Epithelial cell of esophagus (primary cell): ENCODE measurements at places on chromosomes 1 and 21.

- DNase-seq = no peak
These were observed 59.8 kb upstream of the SLC35F3 start for GRCh38 chr1:233844692-233845091.

DNA sequence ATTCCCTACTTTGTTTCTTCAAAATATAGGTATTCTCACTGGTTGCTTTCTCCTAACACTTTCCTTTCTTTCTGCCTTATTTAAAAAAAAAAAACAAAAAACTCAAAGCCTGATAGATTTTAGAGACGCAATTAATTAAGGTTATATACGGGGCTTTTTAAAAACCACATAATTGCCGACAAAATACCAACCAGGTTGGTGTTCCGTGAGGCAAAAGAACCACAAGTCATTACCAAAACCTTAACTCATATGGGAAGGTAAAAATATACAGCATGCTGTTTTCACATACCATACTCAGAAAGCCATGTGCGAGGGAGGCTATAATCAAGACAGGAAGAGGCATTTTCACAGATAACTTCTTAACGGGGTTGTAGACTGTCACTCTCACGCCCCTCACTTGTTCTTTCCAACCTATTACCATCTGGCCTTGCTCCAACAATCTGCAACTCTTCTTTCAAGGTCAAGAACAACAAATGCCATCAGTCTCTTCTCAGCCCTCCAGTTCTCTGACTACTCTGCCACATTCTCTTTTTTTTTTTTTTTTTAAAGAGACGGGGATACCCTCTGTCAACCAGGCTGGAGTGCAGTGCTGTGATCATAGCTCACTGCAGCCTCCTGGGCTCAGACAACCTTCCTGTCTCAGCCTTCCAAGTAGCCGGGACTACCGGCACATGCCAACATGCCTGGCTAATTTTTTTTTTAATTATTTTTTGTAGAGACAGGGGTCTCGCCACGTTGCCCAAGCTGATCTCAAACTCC, 102.6 kb downstream of the APP start:
- DNase-seq = no peak

DNA sequence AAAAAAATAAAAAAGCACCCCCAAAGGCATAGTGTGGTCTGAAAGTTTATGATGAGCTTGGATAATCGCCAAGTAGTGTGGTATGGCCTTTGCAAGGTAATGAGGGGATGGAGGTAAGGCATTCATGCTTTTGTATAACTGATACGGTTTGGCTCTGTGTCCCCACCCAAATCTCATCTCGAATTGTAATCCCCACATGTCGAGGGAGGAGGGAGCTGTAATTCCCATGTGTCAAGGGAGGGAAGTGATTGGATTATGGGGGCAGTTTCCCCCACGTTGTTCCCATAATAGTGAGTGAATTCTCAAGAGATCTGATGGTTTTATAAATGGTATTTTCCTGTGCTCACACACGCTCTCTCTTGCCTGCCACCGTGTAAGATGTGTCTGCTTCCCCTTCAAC, 215.5 kb downstream of the NFIA start:
- DNase-seq = no peak

- DNase-seq = no peak
These were observed 133.1 kb downstream of the AKT3 start for GRCh38 chr1:243716906-243717305.

- peak; percentile 37 for DNase-seq
These were observed 34.1 kb downstream of the CDCP2 start for GRCh38 chr1:54118704-54119103.

DNA sequence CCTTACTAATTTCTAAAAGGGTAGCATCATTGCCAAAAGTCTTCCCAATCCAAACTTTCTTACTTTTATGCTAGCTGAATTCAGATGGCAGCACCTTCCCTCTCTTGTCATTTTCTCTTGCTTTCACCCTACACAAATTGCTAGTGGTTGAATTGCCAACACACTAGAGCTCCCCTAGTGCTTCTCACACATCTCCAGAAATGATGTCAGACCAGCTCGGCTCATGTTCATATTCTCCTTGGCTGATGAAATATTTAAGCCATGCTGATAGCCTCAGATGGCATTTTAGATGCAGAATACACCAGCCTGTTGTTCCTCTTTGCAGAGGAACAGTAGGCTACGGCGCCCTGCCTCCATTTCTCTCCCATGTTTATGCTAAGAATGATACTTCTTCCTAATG, 256.9 kb downstream of the PTBP2 start:
- no peak for DNase-seq

DNA sequence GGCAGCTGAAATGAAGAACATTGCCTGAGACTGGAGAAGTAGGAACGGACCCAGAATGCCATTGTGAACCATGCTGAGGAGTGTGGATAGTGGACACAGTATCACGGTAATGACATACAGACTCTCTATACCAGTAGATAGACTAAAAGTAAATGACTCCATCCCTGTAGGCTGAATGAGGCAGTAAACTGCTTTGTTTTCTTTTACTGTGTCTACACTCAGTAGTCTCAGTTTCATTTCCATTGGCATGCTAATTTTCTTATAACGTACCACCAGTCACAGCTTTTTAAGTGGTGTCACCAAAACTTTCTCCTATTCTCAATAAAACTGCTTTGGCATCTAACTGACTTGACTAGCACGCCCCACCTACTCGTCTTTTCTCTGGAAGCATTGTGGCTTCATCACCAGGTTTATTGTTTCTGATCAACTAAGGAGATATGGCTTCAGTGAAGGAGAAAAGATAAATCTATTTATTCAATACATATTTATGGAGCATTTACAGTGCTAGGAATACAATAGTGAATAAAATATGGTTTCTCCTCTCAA, 8.4 kb upstream of the ZNF697 start:
- no peak for DNase-seq

- DNase-seq = peak; percentile 33
These were observed 79.5 kb downstream of the NR5A2 start for GRCh38 chr1:200107004-200107470.

DNA sequence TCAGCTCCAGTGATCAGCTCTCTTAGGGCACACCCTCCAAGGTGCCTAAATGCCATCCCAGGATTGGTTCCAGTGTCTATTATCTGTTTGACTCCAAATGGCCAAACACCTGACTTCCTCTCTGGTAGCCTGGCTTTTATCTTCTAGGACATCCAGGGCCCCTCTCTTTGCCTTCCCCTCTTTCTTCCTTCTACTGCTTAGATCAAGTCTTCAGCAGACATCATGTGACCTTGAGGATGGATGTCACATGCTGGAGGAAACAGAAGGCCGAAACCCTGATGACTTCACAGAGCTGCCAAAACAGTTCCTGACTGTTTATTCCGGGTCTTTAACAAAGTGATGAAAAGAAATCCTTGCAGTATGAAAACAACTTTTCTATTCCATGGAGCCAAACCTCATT, 24.4 kb upstream of the WDR26 start:
- DNase-seq = no peak

GRCh38 chr1:9732123-9732971, 80.8 kb downstream of the PIK3CD start:
- DNase-seq = peak; percentile 31

GRCh38 chr1:201191653-201192260, 1.1 kb downstream of the IGFN1 start:
- DNase-seq = peak; percentile 93

GRCh38 chr1:85087659-85088407, 39.5 kb upstream of the MCOLN3 start:
- DNase-seq = peak; percentile 89

DNA sequence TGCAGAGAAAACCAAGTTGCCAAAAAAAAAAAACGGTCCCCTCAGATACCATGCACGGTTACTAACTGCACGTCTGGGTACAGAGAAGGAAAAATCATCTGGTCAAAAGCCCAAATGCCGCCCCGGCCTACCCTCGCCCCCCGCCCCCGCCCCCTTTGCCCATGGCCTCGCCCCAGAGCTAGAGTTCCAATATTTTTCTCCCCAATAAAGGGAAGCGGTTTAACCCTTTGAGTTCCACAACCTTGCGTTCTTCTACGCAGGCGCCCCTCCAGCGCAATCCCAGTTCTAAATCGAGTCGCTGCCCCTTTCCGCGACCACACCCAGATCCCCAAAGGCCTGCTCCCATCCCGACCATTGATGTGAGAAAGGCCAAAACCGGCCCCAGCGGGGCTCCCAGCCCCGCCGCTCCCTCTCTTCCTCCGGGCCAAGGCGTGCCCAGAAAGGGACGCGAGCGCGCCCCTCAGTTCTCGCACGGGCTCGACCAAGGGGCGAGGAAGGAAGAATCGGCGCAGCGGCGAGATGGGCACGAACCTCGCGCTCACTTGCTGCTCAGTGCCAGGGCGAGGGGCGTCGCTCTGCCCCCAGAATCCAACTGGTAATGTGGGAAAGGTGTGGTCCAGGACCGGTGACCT, 797 bp downstream of the WDR47 start:
- DNase-seq = peak; percentile 16

GRCh38 chr1:31413405-31414001, 490 bp downstream of the SERINC2 start:
- peak; percentile 58 for DNase-seq

GRCh38 chr1:164780863-164781262, 221.9 kb downstream of the PBX1 start:
- peak; percentile 87 for DNase-seq

GRCh38 chr1:1678581-1679380, 13.8 kb downstream of the SLC35E2B start:
- DNase-seq = no peak

- DNase-seq = peak; percentile 16
These were observed at the start of gene RCSD1 for GRCh38 chr1:167629681-167630567. RCSD1 (plus strand) TSS chr1:167630232; CDS start chr1:167630424, 192 bp downstream.

DNA sequence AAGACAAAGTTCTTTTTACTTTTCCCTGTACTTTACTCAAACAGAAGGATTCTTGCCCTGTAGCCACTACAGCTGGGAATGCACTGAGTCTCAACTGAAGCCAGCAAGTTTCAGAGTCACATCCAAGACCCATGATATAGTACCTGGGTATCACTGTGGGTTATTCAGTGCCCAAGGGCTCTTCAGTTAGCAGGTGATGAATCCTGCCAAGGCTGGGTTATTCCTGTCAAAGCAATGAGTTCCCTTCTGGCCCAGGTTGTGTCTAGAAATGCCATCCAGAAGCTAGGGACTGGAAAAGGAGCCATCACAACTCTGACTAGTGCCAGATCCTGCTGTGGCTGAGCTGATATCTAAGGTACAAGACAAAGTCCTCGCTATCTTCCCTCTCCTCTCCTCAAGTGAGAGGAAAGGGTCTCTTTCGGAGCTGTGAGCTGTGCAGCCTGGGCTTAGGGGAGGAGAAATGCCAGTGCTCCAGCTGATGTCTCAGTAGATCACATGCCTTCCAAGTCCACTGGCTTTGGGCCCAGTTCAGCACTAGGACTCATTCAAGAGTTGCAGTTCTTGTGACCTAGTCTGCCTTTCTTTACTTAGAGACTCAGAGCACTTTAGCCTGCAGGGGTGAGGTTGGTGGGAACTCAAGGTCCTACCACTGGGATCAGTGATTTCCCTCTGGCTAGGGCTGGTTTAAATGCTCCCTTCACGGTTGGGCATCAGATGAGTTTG, 369.4 kb downstream of the TBX15 start:
- no peak for DNase-seq

- DNase-seq = peak; percentile 42
These were observed 242.6 kb upstream of the CXADR start for GRCh38 chr21:17270229-17270628.

DNA sequence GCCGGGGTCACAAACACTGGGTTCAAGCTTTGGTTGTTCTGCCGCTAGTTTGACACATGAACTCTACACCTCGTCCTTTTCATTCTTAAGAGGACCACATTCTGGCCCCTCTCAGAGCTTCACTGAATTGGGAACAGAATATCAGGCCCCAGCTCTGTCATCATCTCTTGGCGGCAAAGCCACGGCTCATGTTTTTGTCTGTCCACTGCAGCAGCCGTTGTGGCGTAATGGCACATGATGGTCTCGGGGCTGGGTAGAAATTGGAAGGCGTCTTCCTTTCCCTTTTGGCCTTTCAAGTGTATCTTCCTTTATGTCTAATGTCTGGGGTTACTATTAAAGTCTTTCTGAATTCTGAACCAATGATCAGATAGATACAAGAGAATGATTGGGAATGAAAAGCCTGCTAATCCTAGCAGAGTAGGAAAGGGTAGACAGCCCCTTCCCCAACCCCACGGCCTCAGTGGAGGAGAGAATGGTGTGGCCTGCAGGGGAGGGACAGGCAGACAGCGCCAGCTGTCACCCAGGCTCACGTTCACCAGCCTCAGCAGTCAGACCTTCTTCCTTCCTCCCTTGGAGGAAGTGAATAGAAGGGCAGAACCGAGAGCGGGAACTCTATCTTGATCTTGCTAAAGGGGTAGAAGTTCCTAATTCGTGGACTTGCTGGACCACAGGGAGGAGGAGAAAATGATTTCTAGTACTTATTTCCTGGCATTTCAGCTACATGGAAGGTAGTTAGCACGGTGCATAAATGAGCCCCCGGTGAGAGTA, 498.1 kb downstream of the KIF26B start:
- DNase-seq = no peak

- no peak for DNase-seq
These were observed 742 bp upstream of the PDE9A start for GRCh38 chr21:42652527-42653230.

DNA sequence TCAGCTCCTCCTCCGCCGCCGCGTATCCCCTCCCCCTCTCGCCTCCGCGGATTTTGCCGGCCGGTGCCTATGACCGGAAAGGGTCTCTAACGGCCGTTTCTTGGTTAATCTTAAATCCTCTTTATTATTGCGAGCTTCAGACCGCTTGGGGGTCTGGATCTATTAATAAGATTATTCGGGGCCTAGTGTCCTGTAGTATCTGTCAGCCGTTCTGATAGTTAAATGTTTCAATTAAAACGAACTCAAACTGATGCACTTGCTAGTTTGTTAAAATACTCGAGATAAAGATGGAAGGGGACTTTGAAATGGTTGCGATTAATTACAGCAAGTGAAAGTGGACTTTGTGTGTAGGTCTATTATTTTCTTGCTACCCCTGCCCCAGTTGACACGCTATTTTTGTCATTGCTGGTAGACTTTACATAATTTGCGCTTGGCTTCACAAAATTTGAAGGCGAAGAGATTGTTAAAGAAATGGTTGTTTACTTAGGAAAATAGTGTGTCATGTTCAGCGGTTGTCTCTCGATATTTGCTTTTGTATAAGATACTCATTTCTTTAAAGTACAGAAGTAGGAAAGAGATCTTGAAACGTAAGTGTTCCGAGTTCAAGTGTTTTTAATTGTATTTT, 779 bp downstream of the SON start:
- peak; percentile 68 for DNase-seq

GRCh38 chr1:33372677-33373076, 51.8 kb upstream of the A3GALT2 start:
- DNase-seq = no peak

- DNase-seq = no peak
These were observed 44.4 kb upstream of the DHCR24 start for GRCh38 chr1:54931275-54931840.

GRCh38 chr1:214155987-214156625, 124.9 kb upstream of the SMYD2 start:
- no peak for DNase-seq

GRCh38 chr1:58745117-58745516, 38.7 kb downstream of the JUN start:
- no peak for DNase-seq

- DNase-seq = peak; percentile 19
These were observed 4.5 kb downstream of the TRMT1L start for GRCh38 chr1:185152187-185152767.
